Ovary (tissue), 10 donors: ENCODE measurements at places on chromosomes 3 and 15. TPM values are rescaled to one million over a fixed set of nuclear protein-coding genes. Genes with fewer than 3 reads are reported as not detected.
A peak's percentile ranks its signal among the peaks of the same experiment; 100 is the strongest.

Gene LRTM1
- total RNA-seq: not detected

Gene PIK3CA
- 29.7 TPM for total RNA-seq

Gene PLSCR2
- total RNA-seq: 0.27 TPM

Gene CD80
- total RNA-seq: not detected

Gene IGDCC3
- total RNA-seq: 0.12 TPM

Gene RNU5B-1
- not detected for total RNA-seq

Gene RAB6B
- 3.9 TPM for total RNA-seq

GRCh38 chr15:76565366-76565765, 228.8 kb downstream of the ISL2 start:
- H3K27ac ChIP-seq: no peak overlapping the region
- no peaks in the 10 kb centered on the region for H3K36me3 ChIP-seq
- no peaks in the 10 kb centered on the region for H3K4me1 ChIP-seq
- no peaks in the 10 kb centered on the region for H3K27me3 ChIP-seq

DNA sequence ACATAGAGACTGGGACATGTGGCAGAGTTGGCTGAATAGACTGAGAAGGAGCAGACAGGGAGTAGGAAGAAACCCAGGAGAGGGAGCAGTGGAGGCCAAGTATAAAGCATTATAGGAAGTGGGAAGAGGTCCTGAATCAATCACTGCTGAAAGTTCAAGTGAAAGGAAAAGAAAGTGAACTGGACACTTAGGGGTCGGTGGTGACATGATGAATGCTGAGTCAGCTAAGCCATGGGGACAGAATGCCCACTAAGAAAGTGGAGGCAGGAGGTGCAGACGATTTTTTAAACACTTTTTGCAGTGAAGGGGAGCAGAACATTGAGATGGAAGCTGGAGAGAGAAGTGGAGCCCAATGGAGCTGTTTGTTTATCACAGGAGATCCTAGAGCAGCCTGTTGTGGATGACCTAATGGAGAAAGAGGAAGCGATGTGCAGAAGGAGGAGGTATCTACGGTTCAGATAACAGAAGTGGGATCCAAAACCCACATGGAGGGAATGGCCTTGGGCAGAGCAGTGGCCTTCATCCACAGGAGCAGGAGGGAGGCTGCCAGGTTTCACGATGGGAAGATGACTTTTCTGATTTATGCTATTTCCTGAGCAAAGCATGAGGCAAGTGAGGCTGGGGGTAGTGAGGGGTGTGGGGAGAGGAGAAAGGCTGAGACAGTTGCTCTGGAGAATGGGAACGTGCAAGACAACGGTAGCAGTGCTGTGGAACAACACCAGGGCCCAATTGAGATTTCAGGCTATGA, 208.2 kb downstream of the RPLP1 start:
- no peak overlapping the region for H3K27ac ChIP-seq
- no peaks in the 10 kb centered on the region for H3K36me3 ChIP-seq
- no peak overlapping the region for H3K4me3 ChIP-seq

GRCh38 chr3:62835554-62836236, 39.5 kb downstream of the CADPS start:
- no peak overlapping the region for H3K27ac ChIP-seq
- no peaks in the 10 kb centered on the region for H3K36me3 ChIP-seq
- DNase-seq: no peak
- H3K4me3 ChIP-seq: no peak overlapping the region
- no peaks in the 10 kb centered on the region for H3K27me3 ChIP-seq

- H3K27me3 ChIP-seq: no peaks in the 10 kb centered on the region
- H3K36me3 ChIP-seq: no peaks in the 10 kb centered on the region
- no peak overlapping the region for H3K27ac ChIP-seq
- no peak overlapping the region for H3K4me3 ChIP-seq
- DNase-seq: no peak
Measured at GRCh38 chr15:88479169-88479568, 11.7 kb downstream of the MRPS11 start.

DNA sequence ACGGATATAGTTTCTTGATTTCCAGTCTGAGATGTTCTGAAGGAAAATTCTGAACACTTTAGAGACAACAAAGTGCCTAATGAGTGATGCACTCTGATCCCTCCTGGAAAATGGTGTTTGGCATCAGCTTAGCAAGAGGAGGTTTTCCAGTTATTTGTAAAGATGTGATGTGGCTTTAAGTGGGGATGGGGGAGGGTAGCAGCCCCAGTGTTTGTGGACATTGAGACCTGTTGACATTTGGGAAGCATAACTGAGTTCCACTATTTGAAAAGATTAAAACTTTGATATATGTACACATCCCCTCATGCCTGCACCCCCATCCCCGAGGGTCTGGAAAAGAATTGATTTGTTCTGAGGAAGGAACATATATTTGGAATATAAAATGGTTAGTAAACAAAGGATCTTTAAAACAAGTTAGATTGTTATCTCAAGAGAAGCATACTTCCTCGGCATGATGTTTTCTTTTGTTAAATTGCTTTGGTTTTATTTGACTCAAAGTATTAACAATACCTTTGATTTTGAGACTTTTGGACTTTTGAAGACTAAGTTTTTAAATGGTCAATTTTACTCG, 6.5 kb downstream of the IGF1R start:
- no peak overlapping the region for H3K4me3 ChIP-seq
- DNase-seq: no peak
- no peaks in the 10 kb centered on the region for H3K27me3 ChIP-seq

- H3K4me1 ChIP-seq: peaks cover 4% of the 10 kb centered on the region
- no peaks in the 10 kb centered on the region for H3K27me3 ChIP-seq
- H3K4me3 ChIP-seq: peak overlapping the region; percentile 20
- H3K27ac ChIP-seq: no peak overlapping the region
- H3K36me3 ChIP-seq: no peaks in the 10 kb centered on the region
Measured at GRCh38 chr15:62163397-62164013, 1.6 kb downstream of the C2CD4B start.

DNA sequence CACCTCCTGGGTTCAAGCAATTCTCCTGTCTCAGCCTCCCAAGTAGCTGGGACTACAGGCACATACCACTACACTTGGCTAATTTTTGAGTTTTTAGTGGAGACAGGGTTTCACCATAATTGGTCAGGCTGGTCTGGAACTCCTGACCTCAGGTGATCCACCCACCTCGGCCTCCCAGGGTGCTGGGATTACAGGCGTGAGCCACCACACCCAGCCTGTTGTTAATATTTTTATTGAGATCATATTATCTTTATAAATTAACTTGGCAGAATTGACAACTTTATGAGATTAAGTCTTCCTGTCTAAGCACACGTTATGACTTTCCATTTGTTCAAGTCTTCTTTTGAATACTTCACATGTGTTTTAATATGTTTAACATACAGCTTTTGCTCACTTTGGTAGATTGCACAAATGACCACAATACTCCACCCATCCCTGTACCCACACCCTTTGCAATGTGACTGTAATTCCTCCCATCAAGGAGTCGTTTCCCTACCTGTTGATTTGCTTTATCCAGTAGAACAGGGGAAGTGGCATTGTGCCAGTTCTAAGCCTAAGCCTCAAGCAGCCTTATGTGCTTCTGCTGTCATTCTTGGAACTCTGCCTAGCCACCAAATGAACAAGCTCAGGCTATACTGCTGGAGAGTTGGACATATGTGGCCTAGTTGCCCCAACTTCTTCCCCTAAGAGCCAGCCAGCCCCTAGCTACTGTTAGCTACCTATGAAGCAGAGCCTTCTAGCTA, 8.2 kb downstream of the XYLB start:
- H3K27ac ChIP-seq: no peak overlapping the region
- H3K27me3 ChIP-seq: no peaks in the 10 kb centered on the region
- DNase-seq: no peak

GRCh38 chr3:181703601-181704420, 7.9 kb upstream of the SOX2 start:
- peaks cover 4% of the 10 kb centered on the region for H3K27me3 ChIP-seq
- H3K4me3 ChIP-seq: no peak overlapping the region
- H3K27ac ChIP-seq: no peak overlapping the region
- no peaks in the 10 kb centered on the region for H3K36me3 ChIP-seq
- no peaks in the 10 kb centered on the region for H3K4me1 ChIP-seq
- no peak for DNase-seq

GRCh38 chr3:123799544-123800361, 84.4 kb downstream of the MYLK start:
- H3K36me3 ChIP-seq: no peaks in the 10 kb centered on the region
- H3K4me3 ChIP-seq: no peak overlapping the region
- no peaks in the 10 kb centered on the region for H3K4me1 ChIP-seq
- H3K27me3 ChIP-seq: no peaks in the 10 kb centered on the region
- DNase-seq: no peak
- H3K27ac ChIP-seq: no peak overlapping the region

- no peak overlapping the region for H3K4me3 ChIP-seq
- no peaks in the 10 kb centered on the region for H3K4me1 ChIP-seq
- no peak overlapping the region for H3K27ac ChIP-seq
- DNase-seq: no peak
- H3K27me3 ChIP-seq: no peaks in the 10 kb centered on the region
Measured at GRCh38 chr3:84245789-84246188, 713.0 kb upstream of the CADM2 start.

DNA sequence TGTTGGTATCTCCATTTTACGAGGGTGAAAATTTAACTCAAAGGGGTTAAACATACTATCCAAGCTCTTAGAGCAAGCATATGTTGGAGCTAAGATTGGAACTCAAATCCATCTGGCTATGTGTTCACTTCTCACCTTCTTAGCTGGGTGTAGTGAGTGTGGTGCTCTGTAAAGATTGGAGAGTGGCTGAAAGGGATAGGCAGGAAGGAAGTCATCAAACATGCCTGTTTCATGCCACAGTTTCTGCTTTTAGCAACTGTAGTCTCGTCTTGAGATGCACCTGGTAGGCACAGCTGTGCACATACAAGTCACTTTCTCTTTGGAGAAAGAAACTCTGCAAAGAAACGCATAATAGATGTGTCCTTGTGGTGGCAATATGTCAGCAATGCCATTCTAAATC, 189.1 kb upstream of the MDFIC2 start:
- H3K4me3 ChIP-seq: no peak overlapping the region
- H3K36me3 ChIP-seq: no peaks in the 10 kb centered on the region
- no peak for DNase-seq
- no peaks in the 10 kb centered on the region for H3K27me3 ChIP-seq
- H3K27ac ChIP-seq: no peak overlapping the region
- no peaks in the 10 kb centered on the region for H3K4me1 ChIP-seq

GRCh38 chr3:129277829-129278271, 820 bp upstream of the HMCES start:
- no peak for DNase-seq
- no peak overlapping the region for H3K4me3 ChIP-seq
- no peaks in the 10 kb centered on the region for H3K36me3 ChIP-seq
- H3K27me3 ChIP-seq: no peaks in the 10 kb centered on the region

DNA sequence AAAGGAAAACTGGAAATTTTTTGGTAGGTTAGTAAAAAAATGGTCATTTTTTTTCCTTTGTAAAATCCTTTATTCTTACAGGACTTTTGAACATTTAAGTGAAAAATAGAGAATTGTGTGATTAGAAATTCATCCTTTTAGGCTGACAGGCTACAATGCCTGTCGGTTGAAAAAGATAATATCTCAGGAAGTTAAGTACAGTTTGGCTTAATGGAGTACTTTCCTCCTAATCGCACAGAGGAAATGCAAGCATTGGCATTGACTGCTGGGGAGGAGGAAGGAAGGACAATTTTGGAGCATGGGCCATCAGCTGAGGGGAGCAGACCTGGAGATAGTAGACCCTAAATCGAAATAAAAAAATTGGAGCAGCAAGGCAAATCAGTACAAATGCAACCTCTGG, 135.1 kb upstream of the ICE2 start:
- no peaks in the 10 kb centered on the region for H3K27me3 ChIP-seq
- H3K27ac ChIP-seq: no peak overlapping the region
- H3K36me3 ChIP-seq: no peaks in the 10 kb centered on the region
- DNase-seq: no peak

GRCh38 chr3:73768524-73769308, 144.0 kb upstream of the PDZRN3 start:
- DNase-seq: no peak
- H3K27me3 ChIP-seq: no peaks in the 10 kb centered on the region
- H3K36me3 ChIP-seq: no peaks in the 10 kb centered on the region

DNA sequence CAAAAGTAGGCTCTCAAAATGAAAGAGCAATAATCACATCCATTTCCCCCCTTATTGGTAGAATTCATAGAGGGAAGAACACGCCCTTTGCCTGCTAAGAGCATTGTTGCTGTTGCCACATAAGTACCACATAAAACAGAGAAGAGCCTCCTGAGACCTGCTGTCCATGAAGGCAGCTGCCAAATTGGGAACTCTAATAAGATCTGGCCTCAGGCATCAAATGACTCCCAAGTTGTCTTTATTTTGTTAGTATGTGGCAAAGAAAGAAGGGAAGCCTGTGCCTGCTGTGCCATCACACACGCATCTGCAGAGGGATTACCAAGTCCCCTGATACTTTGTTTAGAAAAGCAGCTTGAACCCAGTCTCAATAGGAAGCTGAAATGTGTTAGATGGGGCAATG, 23.9 kb downstream of the VGLL3 start:
- no peaks in the 10 kb centered on the region for H3K36me3 ChIP-seq
- no peaks in the 10 kb centered on the region for H3K27me3 ChIP-seq
- H3K4me3 ChIP-seq: no peak overlapping the region

DNA sequence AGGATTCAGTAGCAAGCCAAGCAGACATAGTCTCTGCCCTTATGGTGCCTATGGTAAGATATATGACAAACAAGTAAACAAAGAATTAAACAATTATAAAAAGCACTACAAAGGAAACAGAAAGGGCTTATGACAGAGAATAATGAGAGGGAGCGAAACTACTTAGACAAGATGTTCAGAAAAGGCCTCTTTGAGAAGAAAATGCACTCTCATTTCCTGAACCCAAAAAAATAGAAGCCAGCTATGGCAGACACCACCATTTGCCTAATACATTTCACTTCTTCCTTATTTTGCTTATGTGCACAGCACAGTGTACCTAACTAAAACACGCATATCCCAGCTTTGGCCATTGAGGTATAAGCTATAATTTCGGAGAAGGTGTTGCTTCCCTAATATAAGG, 465.5 kb upstream of the PPP2R3A start:
- no peak for DNase-seq
- H3K36me3 ChIP-seq: no peaks in the 10 kb centered on the region
- H3K4me1 ChIP-seq: peaks cover 3% of the 10 kb centered on the region
- H3K4me3 ChIP-seq: no peak overlapping the region
- no peak overlapping the region for H3K27ac ChIP-seq

- H3K4me1 ChIP-seq: no peaks in the 10 kb centered on the region
- no peak overlapping the region for H3K4me3 ChIP-seq
Measured at GRCh38 chr3:19030522-19030839, 117.8 kb upstream of the KCNH8 start.

GRCh38 chr3:139916271-139916670, 18.7 kb upstream of the CLSTN2 start:
- no peaks in the 10 kb centered on the region for H3K4me1 ChIP-seq
- DNase-seq: no peak
- H3K36me3 ChIP-seq: no peaks in the 10 kb centered on the region
- H3K27me3 ChIP-seq: no peaks in the 10 kb centered on the region
- H3K4me3 ChIP-seq: no peak overlapping the region
